ENCODE measurements at places on chromosomes 2 and 18. TPM values are rescaled to one million over a fixed set of nuclear protein-coding genes. Genes with fewer than 3 reads are reported as not detected.
A peak's percentile ranks its signal among the peaks of the same experiment; 100 is the strongest.

The MROH2A gene
- not detected for total RNA-seq

The PROC gene
- not detected for total RNA-seq

The POU3F3 gene
- 0.15 TPM for total RNA-seq

The SCYGR4 gene
- not detected for total RNA-seq

The CHAC2 gene
- 1.3 TPM for total RNA-seq

The ST8SIA5 gene
- 0.29 TPM for total RNA-seq

The ANTXR1 gene
- 181 TPM for total RNA-seq

The ZNF804A gene
- 0.33 TPM for total RNA-seq

DNA sequence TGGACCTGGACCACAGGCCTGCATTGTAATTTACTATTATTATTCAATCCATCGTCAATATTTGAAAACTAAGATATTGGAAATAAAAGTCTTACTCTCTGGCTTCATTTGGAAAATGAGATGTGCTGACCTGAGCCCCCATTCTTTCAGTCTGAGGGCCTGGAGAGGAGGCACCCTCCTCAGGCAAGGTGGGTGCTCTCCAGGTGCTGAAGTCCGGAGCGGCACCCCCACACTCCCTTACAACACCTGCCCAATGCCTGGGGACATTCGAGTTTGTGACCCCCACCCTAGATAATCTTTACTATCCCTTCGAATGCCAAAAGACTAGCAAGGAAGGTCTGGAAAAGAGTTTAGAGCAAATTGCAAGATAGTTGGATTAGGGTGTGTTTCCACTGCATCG, 133.3 kb downstream of the EN1 start:
- DNase-seq = no peak

DNA sequence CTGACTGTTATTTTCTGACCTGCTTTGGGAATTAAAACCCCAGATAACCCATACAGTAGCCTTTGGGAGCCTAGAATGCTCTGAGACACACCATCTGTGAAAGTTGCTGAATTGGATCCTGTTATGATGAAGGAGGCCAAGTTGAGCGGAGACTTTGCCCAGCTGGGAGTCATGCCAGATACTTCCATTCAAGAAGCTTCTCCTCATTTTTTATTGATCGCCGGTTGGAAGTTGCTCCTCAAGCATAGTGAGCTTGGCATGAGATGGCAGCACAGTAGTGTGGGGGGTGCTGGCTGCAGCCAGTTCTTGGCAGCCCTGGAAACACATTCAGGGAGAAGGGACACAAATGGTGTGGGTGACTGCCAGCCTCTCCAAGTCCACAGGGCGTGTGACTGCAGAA, 270.7 kb upstream of the NRP2 start:
- DNase-seq = no peak

GRCh38 chr2:61962095-61962984, 56.9 kb downstream of the COMMD1 start:
- DNase-seq = no peak

DNA sequence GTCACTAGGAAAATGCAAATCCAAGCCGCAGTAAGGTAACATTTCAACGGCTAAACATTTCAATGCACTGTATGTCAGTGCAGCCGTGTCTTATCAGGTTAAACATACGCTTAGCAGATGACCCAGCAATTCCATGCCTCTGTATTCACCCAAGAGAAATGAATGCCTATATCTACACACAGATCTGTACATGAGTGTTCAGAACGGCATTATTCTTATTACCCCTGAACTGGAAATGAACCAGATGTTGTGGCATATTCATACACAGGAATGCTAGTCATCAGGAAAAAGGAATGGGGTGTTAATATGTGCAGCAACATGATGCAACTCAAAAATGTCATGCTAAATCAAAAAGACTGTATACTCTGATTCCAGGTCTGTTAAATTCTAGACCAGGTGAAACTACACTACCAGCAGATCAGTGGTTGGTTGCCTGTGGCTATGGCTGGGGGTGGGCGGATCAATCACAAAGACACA, 80.4 kb upstream of the RPL31 start:
- no peak for DNase-seq

DNA sequence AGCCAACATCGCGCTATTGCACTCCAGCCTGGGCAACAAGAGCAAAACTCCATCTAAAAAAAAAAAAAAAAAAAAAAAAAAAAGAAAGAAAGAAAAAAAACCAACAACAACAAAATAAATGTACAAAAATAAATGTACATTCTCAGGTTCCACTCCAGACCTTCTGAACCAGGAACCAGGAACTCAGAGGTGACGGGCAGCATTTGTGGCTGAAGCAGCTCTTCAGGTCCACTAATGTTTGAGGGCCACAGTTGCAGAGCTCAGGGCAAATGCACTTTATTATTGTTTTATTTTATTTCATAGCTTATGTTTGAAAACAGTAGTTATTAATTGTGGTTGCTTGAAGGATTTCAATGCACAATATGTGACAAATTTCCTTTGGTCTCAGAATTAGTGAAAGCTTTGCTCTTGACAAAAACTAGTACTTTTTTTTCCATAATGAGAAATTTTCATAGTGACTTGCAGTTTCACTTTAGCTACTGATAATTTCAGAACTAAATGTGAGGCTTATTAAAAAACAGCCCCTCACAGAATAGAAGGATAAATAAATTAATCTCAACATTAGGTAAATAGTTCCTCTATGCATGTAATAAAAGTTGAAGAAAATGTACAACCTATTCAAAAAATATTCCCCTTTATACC, 378.4 kb upstream of the SPHKAP start:
- DNase-seq = no peak

DNA sequence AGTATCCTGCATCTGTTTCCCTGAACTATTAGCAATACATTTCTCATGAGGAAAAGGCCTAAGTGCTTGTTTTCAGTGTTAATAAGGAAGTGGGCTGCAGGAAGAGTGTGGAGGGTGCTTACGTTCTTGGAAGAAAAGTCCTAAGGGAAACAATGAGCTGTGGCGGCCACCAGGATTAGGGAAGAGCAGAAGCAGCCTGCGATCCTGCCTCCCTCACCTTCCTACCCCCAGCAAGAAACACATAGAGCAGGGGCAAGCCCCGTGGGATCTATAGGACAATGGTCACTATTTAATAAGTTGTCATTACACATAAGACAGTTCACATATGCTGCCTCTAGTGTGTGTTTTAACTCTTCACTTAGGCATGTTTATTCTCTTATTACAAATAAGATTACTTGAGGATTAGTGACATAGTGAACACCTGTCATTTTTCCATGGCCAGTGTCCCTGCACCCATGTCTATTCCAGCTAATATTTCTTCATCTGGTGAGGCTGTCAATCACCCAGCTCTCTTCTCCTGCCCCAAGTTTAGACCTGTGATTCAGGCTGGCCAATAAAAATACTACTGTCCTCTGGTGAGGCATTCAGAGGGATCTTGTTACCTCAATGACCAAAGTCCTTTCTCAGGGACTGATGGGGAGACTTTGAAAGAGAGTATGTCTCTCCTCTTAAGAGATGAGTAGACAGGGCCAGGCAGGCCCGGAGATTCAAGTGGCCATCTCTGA, 510.9 kb upstream of the CELF4 start:
- no peak for DNase-seq

- DNase-seq = no peak
Measured at GRCh38 chr2:239057533-239057932, 209.6 kb downstream of the TWIST2 start.

GRCh38 chr18:31942999-31943877, at the start of gene TRAPPC8:
TSS of gene TRAPPC8 (minus strand) at chr18:31943128. CDS start at chr18:31942764, 364 bp downstream.
- DNase-seq = peak; percentile 99

DNA sequence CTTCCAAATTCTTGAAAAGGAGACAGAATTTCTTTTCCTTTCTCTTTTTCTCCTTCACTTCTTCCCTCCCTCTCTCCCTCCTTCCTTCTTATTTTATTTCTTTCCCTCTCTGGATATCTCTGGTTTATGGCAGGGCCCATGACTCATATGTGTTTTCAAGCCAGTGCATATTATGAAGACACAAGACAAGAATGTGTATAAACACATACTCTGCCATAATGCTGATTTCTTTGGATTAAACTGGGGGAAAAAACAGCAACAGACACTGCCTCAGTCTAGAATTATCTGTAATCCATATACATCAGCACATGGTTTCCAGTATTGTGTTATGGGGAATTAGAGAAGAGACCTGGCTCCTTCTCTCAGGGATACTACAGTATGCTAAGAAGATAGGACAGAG, 82.8 kb upstream of the CPO start:
- no peak for DNase-seq

GRCh38 chr2:241271706-241272302, 43.7 kb downstream of the HDLBP start:
- peak; percentile 94 for DNase-seq

DNA sequence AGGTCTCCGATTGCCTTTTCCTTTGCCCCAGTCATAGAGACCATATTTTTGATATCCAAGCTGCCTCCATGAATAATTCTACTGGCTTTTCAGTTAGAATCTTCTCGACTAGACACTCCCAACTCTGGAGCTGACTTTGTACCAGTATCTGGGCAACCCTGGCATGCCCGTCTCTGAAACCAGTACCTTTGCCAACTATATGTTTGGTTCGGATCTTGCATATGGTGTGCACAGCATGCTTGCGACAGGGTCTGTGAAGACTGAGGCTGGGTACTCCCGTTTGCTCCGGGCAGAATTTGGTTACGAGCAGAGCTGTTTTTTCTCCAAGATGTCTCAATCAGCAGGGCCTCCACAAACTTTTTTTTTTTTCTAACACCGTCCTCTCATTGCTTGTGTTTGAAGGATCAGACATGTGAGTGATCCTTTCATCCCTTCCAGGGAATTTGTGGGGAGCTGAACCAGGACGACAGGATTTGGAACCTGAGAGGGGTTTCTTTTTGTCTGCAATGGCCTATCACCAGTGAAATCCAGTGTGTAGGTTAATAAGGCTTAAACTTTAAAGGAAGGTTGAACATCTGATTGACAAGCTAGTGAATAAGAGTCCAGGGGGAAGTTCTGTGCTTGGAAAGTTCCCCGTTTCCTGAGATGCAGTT, 322.3 kb downstream of the MYCN start:
- DNase-seq = no peak

- DNase-seq = no peak
Measured at GRCh38 chr2:237541243-237541642, 25.1 kb upstream of the PRLH start.

- DNase-seq = no peak
Measured at GRCh38 chr18:10228326-10228725, 226.1 kb upstream of the APCDD1 start.

DNA sequence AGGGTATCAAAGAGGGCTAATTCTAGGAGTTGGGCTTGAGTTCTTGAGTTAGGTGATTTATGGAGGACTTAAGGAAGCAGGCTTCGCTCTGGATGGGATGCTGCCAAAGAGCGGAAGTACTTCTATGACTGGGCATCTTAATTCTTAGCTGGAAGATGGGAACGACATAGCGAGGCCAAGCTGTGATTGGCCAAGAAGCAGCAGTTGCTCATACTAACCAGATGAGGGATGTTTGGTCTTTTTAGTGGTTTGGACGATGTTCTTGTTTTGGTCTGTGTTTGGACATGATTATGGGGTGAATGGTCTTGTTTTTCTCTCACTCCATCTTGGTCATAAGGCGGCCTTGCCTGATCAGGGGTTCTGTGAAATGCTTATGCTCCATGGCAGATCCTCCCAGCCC, 133.7 kb downstream of the MSH2 start:
- no peak for DNase-seq

Data from aorta (tissue), 5 donors.